Kidney tubule cell (primary cell): ENCODE measurements at places on chromosomes 5 and 9.

- no peak for DNase-seq
Observed at GRCh38 chr5:80070338-80071056, 35.3 kb downstream of the THBS4 start.

- peak; percentile 45 for DNase-seq
Observed at GRCh38 chr9:136629879-136630661, 32.6 kb upstream of the EGFL7 start.

- no peak for DNase-seq
Observed at GRCh38 chr9:85024374-85024773, 354.8 kb downstream of the NTRK2 start.

DNA sequence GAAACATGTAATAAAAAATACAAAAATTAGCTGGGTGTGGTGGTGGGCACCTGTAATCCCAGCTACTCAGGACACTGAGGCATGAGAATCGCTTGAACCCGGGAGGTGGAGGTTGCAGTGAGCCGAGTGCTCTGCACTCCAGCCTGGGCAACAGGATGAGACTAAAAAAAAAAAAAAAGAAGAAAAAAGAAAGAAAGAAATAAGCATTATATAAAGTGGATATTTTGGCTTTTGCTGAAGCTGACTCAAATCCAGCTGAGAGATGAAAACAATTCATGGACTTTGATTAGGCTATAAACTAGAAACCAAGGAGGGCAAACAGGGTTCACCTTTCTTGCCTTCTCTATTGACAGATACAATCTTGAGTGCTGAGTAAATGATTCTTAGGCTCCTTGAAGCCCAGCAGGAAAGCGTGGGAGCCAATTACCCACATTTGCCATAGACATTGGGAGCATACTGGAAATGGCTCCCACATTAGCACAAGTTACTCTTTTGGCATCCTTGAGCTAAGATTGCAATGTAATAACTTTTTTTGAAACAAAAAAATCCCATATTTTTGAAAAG is 2.4 kb upstream of the BTF3 start:
- DNase-seq, result no peak

GRCh38 chr5:37860206-37860605 is 20.4 kb upstream of the GDNF start:
- no peak for DNase-seq

DNA sequence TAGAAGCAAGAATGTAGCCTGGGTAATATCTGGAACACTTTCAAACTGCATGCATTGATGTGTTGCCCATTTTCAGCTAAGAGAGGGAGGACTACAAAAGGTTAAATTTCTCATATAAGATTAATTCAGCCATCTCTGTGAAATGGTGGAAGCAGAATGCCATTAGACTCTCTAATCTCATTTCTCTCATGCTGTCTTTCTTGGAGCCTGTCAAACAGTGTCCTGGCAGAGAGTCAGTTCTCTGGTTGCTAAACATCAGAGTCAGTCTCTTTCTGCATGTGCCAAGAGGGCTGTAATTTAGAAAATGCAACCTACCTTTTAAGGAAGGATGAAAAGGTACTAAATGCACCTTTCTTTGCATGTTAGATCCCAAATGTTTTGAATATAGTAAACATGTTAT is 910 bp upstream of the GARNL3 start:
- no peak for DNase-seq

DNA sequence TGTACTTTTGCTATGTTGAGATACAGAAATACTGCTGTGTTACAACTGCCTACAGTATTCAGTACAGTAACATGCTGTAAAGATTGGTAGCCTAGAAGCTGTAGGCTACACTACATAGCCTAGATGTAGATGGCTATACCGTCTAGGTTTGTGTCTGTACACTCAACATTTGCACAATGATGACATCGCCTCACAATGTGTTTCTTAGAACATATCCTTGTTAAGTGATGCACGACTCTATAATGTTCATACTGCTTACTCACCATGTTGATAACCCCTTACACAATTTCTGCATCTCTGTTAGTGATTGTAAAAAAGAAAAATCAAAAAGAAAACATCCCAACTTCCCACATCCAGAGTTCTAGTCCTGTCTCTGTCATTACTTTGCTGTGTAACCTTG is 450.0 kb downstream of the CCDC171 start:
- DNase-seq, result peak; percentile 62

DNA sequence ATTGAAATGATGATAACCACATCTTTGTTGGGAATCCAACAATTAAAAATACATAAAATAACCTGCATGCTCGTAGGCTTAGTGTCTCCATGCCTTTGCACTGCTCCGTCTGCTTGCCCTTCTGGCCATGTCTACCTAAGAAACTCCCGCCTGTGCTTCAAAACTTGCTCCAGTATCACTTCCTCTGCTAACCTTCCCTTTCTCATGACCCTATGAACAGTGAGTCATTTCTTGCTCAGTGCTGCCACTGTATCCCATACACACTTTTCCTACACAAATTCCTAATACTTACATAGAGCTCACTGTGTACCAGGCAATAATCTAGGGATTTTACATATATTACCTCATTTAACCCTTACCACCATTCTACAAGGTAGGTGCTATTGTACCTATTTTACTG is 33.5 kb downstream of the TMEM245 start:
- peak; percentile 31 for DNase-seq

- no peak for DNase-seq
Observed at GRCh38 chr5:54537725-54538124, 20.2 kb downstream of the SNX18 start.

DNA sequence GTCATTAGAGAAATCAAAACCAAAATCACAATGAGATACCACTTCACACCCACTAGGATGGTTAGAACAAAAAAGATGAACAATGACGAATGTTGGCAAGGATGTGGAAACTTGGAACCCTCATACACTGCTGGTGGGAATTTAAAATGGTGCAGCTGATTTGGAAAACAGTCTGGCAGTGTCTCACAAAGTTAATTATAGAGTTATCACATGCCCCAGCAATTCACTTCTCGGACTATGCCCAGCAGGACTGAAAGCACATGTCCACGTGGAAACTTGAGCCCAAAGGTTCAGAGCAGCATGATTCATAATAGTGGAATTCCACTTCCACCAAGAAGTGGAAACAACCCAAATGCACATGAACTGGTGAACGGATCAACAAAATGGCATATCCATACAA is 85.0 kb upstream of the HRH2 start:
- DNase-seq, result peak; percentile 67

DNA sequence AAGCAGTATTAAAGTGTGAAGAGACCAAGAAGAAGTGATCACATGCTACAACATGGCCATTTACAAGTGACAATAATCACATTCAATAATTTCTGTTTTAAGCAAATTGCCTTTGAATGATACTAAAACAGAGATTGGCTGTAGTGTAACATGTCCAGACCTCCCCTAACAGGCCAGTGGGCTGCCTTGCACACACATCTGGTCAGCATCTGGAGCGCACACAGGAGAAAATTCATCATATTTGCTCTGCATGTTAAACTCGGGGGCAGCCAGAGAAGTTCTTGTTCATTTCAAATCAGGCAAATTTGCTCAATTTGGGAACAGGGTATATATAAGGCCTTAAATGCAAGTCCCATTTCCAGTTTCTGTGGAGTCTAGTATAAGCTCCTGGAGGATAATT is 111.1 kb upstream of the FBXL7 start:
- no peak for DNase-seq
